T-helper 2 cell (primary cell): ENCODE measurements at places on chromosomes 5 and 9.

GRCh38 chr5:32190095-32190494 is 16.0 kb upstream of the GOLPH3 start:
- no peak for DNase-seq

- no peak for DNase-seq
Observed at GRCh38 chr9:124205686-124206352, 51.9 kb upstream of the NEK6 start.

GRCh38 chr5:100469767-100470166 is 65.4 kb upstream of the FAM174A start:
- DNase-seq = no peak

DNA sequence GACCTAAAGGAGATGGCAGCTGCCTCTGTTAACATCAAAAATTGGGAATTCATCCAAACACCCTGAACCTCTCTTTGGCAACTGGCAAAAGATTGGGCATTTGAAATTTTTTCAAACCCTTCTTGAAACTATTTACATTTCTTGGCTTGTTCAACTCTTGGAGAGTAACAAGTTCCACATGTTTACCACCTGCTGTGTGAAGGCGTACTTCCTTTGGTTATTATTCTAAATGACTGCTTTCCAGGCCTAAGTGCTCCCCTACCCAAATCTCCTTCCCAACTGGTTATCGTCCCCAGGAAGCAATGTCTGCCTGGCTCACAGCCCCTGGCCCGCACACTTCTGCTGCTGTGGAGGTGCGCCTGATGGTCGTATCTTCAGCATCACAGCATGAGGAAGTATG is 422.7 kb downstream of the DMAC1 start:
- DNase-seq = no peak

- DNase-seq = no peak
Observed at GRCh38 chr5:157150995-157151394, 8.3 kb upstream of the MED7 start.

DNA sequence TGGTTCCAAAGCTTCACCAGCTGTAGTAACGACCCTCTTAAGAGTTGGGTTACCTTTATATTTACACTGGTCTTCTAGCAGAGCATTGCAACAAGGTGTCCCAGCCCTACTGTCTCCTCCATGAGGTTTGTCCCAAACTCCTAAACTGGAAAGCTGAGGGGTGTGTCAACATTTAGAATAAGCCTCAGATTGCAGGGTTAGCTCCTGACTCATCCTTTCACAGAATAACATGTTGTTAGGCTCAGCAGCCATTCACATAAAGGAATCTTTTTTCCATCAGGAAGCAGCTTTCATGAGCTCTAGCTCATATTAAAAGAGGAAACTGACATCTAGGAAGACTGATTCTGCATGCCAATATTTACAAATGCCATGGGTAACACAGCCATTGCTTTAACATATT is 238.7 kb downstream of the EFNA5 start:
- DNase-seq = no peak

GRCh38 chr9:23254404-23255184 is 571.4 kb downstream of the ELAVL2 start:
- DNase-seq = no peak

GRCh38 chr9:129434187-129434586 is 186.7 kb downstream of the C9orf50 start:
- DNase-seq = no peak

DNA sequence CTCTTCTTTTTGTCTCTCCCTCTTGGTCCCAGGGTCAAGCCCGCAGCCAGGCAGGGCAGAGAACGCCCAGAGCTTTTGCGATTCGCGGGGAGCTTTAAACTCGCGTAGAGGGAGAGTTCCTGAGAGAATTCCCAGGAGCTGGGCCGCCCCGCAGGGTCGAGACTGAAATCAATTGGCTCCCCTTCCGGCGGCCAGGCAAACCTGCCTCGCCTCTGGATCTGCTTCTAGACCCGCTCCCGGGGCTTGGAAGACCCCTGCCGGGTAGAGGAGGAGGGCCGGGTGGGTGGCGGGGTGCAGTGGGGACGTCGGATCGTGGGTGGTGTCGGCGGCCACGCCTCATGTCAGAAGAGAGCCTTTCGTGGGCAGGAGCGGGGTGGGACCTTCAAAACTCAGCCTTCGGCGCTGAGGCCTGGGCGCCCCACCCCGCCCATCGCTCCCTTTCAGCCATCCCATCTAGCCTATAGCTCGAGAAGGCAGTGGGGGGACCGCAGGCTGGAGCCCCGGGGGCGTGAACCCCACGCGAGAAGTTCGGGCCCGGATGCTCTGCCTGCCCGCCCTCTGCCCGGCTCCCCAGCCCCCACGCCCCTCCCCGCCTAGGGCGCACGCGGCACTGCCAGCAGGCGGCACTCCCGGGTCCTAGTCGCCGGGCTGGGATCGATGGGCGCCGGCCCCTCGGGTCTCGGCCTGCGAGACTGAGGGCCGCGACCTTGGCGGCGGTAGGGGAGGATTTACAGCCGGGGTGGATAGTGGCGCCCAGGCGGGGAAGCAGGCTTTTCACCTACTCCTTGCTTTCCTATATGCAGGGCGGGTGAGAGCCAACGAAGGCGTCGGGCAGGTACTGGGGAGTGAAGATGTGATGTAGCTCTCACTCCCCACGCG is 6.1 kb downstream of the PRDM6 start:
- DNase-seq = no peak

DNA sequence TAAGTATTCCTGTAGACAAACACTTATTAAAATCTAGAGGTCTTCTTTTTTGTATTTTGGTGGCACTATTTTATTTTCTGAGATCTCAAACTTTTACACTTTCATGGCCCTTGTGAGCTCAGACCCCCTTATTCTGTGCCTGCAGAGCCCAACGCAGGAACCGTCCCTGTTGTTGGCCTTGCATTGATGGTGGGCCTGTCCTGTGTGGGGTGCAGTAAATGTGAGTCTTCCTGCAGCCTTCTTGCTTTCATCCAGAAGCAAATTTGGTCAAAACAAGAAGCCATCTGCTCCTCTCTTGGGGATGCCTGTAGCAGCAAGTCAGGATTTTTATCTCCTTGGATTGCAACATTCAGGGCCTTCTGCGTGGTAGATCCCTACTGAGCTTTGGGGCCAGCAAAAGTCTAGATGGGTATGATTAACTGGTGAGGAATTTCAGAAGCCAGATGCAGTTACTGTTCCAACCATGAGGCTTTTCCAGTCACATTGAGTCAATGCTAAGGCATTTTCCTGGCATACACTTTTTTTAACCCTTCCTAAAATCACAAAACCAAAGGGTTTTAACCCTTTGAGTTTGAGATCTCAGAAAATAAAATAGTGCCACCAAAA is 31.7 kb downstream of the BASP1 start:
- DNase-seq = no peak

GRCh38 chr9:83706676-83707517 is 861 bp downstream of the UBQLN1 start:
- DNase-seq = peak; percentile 52

DNA sequence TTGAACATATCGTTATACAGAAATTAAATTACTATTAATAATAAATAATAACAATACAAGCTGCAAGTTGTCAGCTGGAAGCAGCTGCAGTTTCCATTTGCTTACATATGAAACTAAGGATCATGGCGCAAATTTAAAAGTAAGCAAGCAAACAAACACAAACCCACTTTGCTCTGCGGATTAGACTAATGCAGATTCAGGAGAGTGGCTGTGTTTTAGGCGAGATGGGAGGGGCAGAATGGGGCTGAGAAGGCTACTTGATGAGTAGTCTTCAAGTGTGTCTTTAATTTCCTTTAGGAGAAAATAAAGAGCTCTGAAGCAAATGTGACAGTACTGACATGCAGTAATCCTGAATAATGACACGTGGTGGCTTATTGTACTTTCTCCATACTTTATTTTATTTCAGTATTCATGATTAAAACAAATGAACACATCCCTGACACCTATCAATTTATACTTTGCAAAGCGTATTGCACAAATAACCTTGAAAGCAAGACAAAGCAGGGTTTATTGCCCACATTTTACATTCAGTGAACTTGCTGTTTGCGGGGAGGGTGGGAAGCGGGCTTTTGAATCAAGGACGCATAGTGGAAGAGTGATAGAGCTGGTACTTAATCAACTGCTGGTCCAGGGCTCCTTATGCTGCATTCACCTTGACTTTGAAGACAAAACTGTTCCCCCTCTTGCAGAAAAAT is 221.4 kb upstream of the TRIM32 start:
- no peak for DNase-seq

GRCh38 chr5:96733771-96734500 is 71.8 kb downstream of the CAST start:
- no peak for DNase-seq

GRCh38 chr9:105281926-105282325 is 37.5 kb downstream of the SLC44A1 start:
- no peak for DNase-seq

- peak; percentile 24 for DNase-seq
Observed at GRCh38 chr9:70352802-70353201, 61.7 kb downstream of the KLF9 start.

GRCh38 chr5:111745075-111745739 is 11.8 kb downstream of the NREP start:
- no peak for DNase-seq

DNA sequence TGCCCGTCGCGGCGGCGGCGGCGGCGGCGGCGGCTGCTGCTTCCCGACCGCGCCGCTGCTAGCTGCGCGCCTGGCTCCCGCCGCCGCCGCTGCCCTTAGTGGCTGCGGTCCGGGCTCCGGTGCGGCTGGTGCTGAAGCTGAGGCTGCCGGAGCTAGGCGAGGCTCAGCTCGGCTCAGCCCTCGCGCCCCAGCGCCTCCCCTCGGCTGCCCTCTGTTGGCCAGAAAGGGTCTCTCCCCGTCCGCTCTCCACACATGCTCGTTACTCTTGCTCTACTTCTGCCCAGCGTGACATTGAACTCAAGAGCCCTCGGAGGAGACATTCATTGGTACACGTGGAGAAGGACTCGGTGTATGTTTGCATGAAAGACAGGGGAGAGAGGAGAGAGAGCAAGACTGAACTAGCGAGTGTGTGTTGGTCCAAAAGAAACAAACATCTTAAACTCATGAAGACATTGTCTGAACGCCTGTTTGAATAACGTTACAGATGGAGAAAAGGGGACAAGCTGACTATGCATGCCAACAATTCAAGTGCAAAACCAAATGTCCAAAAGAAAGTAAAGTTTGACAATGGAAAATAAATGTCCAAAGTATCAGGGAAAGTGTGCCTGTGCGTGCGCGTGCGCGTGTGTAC is at the start of gene HCN1:
HCN1 (minus strand) TSS at position 175 of the 631 bp plus-strand sequence.
- DNase-seq = no peak

GRCh38 chr9:133612051-133612450 is 2.9 kb upstream of the FAM163B start:
- no peak for DNase-seq
